ENCODE measurements at places on chromosomes 11 and 22.

DNA sequence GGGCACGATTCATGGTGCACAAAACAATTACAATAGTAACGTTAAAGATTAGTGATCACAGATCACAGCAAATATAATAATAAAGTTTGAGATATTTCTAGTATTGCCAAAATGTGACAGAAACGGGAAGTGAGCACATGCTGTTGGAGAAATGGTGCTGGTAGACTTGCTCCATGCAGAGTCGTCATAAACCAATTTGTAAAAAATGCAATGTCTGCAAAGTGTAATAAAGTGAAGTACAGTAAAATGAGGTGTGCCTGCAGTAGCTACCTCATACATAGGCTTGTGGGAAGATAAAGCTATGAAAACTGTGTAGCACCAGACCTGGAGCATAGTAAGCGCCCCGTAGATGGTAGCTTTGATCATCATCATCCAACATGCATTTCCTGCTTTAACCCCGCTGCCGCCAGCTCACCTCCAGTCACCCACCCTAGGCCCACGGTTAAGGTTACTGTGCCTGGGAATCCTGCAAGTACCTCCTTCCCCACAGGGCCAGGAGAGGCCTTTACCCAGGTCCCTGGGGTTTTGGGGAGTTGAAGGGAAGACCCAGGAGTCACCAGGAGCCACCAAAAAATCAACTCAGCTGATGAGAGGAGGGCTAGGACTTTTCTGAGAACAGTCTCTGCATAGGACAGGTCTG, 59.2 kb downstream of the MYO7A start:
- no peak for DNase-seq

DNA sequence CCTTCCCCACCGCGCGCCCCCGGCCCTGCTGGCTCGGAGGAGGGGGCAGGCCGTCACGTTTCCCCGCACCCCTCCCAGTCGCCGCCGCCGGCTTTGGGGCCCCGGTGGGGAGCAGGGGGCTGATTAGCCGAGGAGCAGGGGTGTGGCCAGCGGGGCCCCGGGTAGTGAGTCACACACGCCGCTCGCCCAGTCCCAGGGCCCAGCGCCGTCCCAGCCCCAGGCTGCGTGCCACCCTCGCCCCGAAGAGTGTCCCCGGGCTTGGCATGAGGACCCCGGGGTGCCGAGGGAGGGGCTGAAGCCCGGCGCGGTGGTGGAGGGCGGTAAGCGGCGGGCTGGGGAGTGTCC, 34.4 kb downstream of the PRDM11 start:
- DNase-seq: peak; percentile 31

DNA sequence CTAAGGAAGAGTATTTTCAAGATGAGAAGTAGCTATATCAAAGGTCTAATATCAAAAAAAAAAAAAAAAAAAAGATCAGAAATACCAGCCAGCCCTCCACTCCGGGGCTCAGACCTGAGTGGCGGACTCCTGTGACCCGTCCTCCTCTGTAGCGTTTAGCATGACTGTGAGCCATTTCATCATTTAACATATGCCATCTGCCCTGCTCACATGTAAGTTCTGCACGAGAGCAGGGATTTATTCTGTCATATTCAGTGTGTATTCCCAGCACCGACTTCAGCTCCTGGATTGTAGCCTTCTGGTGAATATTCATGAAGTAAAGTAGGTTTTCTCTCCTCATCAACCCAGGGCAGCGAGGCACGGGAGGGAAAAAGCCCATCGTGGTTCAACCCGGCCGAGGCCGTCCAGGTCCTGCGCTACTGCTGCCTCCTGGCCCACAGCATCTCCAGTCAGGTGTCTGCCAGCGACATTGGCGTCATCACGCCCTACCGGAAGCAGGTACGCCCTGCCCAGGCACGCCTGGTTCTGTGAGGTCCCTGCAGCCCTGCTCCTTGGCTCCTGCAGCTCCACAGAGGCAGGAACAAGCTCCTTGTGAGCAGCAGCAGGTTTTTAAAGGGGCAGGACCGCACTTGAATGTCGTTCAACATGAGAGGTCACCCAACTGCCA, 12.7 kb upstream of the PANX2 start:
- DNase-seq: no peak

GRCh38 chr11:92596596-92597317, 372.1 kb downstream of the FAT3 start:
- no peak for DNase-seq

GRCh38 chr11:112745973-112746372, 215.2 kb upstream of the NCAM1 start:
- DNase-seq: no peak

DNA sequence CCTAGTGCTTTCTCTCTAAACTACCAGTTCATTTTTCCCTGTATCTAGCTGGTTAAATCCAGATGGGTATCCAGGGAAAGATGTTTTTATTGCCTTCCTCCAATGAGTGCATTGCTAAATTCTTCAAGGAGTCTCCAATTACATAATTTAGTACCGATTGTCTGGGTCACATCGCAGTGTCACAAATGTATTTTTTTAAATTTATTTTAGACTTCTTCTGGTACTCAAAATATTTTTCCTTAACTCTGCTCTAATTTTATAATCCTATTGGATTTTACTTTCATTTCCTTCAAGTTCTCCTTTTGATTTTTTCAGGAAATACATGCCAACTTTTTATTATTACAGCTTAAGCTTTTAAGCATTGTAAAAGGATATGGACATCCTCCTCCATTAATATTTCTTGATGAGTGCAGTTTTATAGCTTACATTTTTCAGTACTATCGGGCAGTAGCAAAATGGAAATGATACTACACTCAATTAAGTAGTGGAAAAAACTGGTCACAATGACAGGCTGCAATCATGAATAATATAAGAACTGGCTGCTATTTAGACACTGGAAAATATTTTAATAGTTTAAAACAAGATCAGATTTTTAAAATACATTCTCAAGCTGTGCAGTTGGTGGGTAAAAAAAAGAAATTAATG, 20.3 kb downstream of the BBOX1 start:
- no peak for DNase-seq

DNA sequence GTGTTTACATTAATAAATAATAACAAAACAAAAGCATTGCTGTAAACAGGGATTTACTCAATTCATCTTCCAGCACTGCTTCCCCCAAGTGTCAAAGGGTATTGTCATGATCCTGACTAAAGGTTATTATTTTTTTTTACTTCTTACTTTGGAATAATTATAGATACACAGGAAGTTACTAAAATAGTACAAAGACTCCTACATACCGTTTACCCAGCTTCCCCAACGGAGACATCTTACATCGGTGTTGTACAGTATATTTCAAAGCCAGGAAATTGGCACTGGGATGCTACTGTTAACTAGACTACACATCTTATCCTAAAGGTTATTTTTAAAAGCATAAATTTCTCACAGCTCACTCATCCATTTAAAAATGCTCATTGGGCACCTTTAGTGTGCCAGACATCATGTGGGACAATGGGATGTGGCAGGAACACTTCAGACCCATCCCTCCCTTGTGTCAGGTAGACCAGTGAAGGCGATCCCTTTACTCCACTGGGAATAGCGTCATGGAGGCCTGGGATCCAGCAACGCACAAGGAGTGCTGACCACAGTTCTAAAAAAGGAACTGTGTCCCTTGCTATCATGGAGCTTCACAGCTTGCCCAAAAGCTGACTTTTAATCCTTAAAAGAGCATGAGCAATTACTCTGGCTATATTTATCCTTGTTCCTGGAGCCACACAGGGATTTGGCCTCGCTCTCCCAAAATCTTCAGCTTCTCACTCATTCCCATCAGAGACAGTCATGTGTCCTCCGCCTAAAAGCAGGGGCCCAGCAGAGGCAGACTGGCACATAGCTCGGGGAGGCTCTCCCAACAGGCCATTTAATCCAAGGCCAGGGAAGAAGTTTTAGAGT, 3.1 kb upstream of the IRAG1 start:
- DNase-seq: no peak

- no peak for DNase-seq
These were observed 218.0 kb upstream of the E2F8 start for GRCh38 chr11:19458721-19459120.

- DNase-seq: peak; percentile 62
These were observed 125.3 kb downstream of the APOL5 start for GRCh38 chr22:35842954-35843353.

- no peak for DNase-seq
These were observed 3.6 kb downstream of the CCDC85B start for GRCh38 chr11:65894034-65894591.

DNA sequence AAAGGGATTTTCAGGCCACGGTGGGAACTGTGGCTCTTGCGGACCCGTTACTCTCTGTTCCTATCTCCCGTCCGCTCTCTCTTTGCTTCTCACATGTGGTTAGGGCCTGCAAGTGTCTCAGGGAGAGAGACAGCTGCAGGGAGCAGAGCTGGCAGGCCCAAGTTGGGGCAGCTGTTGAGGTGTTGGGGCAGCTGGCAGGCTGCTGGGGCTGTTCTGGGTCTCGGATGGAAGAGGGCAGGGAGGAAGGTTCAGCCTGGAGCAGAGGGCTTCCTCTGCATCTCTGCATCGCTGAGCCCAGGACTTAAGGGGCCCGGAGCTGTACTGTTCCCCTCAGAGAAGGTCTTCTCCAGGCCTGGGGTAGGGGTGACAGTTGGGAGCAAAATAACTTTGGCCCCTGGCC, 2.6 kb upstream of the CNIH2 start:
- no peak for DNase-seq

DNA sequence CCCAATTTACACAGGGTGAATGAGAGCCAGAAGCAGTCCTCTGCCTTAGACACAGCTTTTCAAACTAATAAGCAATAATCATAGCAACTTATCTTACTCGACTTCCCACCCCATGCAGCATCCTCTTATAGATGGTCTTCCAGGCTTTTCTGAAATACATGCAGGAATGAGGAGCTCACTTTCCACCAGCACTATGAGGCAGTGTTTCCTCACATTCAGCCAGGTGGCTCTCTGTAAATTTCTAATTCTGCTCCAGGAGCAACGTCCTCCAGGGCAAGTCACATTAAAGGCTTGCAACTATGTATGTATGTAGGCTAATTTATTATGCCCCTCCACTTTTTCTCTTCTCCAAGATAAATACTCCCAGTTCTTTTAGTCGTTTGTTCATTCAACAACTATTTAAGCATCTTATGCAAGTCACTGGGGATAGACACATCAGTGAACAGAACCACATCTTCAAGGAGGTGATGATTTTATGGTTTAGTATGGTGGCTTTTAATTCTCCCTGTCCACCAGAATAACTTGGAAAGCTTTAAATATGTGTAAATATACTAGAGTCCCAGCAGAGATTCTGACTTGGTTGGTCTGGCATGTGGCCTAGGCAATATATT, 59.9 kb downstream of the PAK1 start:
- DNase-seq: no peak

- DNase-seq: no peak
These were observed 17.9 kb downstream of the CAPN5 start for GRCh38 chr11:77084581-77085191.

DNA sequence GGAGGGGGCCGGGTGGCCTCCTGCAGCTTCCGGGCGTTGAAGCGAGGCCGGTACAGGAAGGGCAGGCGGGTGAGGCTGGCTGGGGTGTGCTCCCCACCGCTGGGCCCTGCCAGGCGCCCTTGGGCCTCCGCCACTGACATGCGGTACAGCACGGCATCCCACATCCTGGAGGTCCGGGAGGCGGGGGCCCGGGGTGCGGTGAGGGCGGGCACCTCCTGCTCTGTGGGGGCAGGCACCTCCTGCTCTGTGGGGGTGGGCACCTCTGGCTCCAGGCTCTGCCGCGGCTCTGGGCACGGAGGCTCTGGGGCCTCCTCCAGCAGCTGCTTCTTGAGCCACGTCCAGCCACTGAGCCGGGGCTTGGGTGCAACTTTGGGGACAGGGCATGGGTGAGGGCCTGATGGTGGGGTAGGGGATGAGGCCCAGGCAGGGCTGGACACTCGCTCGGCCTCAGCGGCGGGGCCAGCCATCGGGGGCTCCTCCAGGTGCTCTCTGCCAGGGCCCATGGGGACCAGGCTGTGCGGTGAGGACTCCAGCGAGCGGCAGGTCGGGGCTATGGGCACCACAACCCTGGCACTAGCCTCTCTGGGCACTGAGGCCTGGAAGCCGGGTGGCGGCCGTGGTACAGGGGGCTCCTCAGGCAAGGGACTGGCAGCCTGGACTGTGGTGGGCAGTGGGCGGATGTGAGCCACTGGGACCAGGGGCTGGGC, 2.3 kb downstream of the PRR33 start:
- DNase-seq: no peak

GRCh38 chr11:38423042-38423441, 1825.0 kb upstream of the RAG2 start:
- DNase-seq: no peak
